ENCODE measurements at places on chromosomes 3 and 15. TPM values are rescaled to one million over a fixed set of nuclear protein-coding genes. Genes with fewer than 3 reads are reported as not detected.

GRCh38 chr3:41002104-41002503, 197.2 kb upstream of the CTNNB1 start:
- no peak for DNase-seq

- DNase-seq: no peak
These were observed 4.7 kb downstream of the TMCC1 start for GRCh38 chr3:129888771-129889170.

DNA sequence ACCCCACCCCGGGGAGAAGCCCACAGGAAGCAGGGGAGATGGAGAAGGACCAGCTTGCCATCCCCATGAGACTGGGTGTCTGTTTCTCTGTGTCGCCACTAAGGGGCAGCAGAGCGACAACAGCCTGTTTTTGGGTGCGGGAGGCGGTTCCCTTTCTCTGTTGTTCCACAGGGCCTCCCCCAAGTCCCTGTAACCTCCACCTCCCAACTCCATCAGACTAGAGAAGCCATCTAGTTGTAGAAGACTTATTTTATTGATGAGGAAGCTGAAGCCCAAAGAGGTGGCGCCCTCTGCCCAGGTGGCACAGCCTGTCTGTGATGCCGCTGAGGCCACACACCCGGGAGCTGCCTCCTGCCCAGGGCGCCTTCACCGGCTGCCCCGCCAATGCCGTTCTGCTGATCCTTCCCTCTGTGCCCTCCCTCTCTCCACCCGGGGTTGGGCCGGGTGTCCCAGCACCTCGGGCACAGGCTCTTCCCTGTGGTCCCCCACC, 3.9 kb upstream of the CCDC9B start:
- DNase-seq: peak; percentile 90

GRCh38 chr3:128584412-128585020, 66.1 kb downstream of the RPN1 start:
- peak; percentile 92 for DNase-seq

DNA sequence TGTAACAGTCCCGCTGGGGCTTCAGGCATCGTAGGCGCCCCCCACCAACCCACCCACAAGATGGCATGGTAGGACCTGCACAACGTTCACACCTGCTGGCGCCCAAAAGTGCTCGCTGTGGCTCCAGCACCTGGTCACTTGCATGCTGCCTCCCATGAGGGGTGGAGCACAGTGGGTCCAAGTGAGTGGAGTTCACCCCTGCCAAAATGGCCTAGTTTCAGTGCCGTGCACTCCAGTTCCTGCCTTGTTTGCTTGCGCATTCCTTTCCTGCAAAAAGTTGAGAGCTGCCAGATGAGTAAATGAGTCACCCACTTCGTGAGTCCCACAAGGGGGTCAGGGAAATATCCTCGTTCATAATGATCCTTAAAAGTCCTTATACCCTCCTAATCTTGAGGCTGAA, 788.7 kb upstream of the DPPA4 start:
- DNase-seq: no peak

- DNase-seq: no peak
These were observed 80.5 kb upstream of the TRIM42 start for GRCh38 chr3:140597364-140597763.

DNA sequence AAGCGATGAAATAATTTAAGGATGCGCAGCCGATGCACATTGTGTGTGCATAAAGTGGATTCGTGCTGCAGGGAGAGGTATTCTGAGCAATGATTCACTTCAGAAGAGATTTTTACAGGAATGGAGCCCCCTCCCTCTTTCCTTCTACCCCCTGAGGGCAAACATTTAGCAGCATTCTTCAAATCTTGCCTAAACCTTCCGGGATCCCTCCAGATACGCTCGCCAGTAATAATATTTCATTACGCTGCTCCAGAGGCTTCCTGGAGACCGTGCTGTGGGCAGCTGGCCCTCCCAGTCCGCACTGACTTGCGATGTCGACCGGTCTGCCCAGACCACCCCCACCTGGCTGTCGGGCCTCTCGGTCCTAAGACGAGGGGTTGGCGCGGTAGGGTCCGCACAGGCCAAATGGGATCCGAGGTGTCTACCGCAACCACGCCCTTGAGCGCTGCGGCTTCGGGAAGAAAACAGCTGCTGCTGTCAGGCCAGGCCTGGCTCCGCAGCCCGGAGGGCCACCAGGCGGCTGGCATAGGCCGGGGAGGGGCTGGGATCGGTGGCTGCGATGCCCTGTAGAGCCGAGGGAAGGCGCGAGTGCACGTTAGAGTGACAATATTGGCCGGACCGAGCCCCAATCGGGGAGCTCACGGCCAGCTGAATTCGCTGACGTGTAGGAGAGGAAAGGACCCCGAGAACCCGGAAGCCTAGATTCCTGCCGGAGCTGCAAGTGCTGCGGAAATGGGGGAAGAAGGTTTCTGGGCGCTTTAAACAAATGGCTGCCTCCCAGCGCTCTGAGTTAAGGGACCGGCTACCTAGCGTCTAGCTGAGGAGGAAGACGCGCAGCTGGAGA, 14.3 kb downstream of the ZIC4 start:
- no peak for DNase-seq

DNA sequence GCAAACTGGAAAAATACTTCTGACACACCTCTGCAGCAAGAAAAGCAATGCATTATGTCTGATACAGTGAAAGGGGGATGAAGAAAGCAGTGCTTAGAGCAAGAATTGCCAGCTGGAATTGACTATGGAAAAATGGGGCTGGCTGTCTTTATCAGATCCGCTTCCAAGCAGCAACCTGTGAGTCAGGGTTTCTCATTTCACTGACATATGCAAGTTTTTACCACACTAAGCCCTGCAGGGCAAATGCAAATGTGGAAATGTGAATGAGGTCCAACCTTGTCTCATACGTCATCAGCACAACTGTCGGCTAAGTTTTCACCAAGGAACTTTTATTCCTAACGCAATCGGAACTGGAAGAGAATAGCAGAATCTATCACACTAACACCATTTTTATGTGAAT, 172.5 kb upstream of the GADL1 start:
- no peak for DNase-seq

DNA sequence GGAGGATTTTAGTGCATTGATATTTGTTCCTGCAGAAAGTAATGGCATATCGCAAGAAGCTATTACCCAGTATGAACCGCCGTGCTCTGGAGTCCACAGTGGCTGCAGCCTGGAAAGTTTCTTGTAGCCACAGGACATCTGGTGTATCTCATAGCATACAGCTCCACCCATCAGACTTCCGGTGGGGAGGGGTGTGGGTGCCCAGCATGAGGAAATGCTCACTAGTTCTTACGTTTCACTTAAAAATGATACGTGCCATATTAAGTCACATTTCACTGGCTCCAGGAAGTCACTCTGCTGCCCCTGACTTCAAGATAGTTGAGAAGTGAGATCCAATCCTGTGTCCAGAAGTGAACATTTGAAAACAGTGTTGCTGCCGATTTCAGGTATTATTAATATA, 990.4 kb downstream of the GBE1 start:
- no peak for DNase-seq

DNA sequence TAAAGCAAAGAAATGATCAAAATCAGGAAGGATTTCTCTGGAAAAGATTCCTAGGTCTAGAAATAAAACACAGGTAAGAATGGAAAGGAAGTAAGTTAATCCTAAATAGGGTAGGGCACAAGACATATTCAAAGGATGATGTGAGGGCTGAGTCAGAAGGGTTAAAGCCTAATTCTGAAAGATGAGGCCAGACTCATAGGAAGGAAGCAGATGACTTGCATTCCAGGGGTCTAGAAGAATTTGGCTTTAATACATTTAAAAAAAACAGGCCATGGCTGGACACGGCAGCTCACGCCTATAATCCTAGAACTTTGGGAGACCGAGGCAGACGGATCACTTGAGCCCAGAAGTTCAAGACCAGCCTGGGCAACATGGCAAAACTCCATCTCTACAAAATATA, 3.2 kb downstream of the SSR3 start:
- DNase-seq: no peak

DNA sequence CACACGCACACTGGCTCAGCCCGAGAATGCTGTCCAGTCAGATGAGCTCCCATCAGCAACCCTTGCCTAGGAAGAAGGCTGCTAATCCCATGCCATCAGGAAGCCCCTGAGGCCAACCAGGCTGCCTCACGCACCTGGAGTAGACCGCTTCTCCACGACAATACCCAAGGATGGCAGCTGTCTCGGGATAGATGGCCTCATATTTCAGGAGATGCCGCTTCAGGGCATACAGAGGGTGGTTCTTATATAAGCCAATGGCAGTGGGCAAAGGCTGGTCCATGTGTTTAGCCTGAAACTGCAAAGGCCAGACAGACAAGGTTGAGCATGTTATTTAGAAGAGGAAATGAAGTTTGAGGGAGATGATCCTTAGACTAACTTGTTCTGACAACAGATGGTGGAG, 22.2 kb downstream of the XPC start:
- DNase-seq: no peak

DNA sequence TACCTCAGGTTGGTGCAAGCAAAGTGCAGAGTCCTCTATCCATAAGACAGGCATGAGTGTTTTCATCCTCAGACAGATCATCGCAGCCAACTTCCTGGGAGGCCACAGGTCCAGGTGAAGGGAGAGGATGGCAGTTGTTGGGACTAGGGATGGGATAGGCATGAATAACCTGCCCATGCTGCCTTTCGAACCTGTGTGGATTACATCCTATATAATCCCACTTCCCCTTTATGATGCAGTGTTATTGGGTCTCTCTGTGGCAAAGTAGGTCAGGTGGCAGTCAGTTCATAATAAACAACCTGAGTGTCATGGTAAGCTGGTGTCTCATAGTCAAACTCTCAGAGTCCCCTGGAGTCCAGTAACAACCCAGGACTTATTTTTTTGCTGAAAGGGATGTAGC, 40.4 kb downstream of the CCR3 start:
- no peak for DNase-seq

- peak; percentile 28 for DNase-seq
These were observed 242.0 kb upstream of the RGMA start for GRCh38 chr15:93330912-93331544.

GRCh38 chr15:41553731-41554130, 5.3 kb upstream of the TYRO3 start:
- no peak for DNase-seq

DNA sequence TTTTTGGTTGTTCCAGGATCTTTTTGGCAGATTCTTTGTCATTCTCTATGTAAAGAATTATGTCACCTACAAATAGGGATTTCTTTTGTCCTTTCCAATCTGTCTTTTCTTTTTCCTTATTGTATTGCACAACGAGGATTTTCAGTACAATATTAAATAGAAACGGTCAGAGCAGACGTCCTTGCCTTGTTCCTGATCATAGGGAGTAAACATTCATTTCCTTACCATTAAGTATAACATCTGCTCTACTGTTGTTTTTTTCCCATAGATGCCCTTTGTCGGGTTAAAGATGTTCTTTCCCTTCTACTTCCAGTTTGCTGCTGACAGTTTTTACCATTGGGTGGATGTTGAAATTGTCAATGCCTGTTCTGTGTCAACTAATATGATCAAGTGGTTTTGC, 528.4 kb downstream of the OCA2 start:
- DNase-seq: no peak

DNA sequence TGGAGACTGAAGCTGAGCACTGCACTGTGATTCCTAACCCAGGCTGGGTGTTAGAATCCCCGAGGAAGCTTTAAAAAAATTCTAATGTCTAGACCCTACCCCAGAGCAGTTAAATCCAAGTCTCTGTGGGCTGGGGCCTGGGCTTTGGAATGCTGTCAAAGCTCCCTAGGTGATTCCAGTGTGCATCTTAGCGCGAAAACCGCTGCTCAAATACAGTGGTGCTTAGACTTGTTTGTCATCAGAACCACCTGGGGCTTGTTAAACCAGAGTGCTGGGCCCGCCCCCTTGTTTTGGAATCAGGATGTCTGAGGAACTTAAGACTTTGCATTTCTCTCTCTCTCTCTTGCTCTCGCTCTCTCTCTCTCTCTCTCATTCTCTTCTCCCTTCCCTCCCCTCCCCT, 20.7 kb downstream of the RHCG start:
- DNase-seq: no peak

- DNase-seq: no peak
These were observed 79.3 kb upstream of the SEC13 start for GRCh38 chr3:10400050-10400748.

DNA sequence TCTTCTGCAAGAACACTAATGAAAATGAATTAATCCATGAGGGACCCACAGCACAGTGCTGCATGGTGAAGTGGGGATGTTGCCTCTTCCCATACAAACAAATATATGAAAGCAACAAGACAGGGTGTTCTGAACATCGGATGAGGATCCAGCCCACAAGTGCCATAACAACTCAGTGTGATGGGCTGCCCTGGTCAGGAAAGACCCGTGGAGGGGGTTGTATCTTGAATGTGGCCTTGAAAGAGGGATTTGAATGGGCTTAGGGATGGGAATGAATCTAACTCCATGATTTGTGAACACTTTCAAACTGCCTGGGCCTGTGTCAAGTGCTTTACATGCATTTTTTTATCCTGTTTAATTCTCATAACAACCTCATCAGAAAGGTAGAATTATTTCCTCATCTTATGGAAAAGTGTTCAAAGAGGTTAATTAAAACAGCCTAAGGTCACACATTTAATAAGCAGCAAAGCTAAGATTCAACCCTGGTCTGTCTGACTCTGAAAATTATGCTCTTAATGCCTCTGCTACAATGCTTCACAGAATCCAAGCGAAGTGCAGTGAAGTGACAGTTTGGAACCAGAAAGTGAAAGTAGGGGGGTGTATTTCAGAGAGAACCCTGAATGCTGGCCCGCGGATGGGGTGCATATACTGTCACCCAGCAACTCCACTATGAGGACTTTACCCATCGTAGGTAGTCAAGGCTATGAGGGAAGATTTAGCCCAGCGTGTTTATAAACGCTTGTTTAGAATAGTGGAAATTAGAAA, 65.6 kb upstream of the HEG1 start:
- DNase-seq: no peak

GRCh38 chr3:184345317-184346144, 8.1 kb downstream of the FAM131A start:
- DNase-seq: no peak

GRCh38 chr15:58404722-58405121, 27.1 kb upstream of the LIPC start:
- no peak for DNase-seq

GRCh38 chr3:38114052-38114874, 22.7 kb downstream of the ACAA1 start:
- DNase-seq: peak; percentile 62

GRCh38 chr15:83570756-83571155, 83.2 kb upstream of the ADAMTSL3 start:
- DNase-seq: no peak

GRCh38 chr3:23199649-23200048, 3.5 kb upstream of the UBE2E2 start:
- no peak for DNase-seq

DNA sequence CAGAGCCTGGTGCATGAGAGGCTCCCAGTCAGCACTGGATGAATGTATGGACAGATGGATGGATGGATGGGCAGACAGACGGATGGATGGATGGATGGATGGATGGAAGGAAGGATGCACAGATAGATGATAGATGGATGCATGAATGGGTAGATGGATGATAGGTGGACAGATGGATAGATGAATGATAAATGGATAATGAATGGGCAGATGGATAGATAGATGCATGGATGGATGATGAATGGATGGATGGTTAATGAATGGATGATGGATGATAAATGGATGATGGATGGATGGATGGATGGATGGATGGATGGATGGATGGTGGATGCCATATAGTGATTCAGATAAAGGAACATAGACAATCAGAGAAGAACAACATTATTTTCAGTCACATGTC, 71.0 kb downstream of the SLC6A11 start:
- no peak for DNase-seq

Gene MLF1
- 6.6 TPM for total RNA-seq

Gene TRIM59
- total RNA-seq: 0.48 TPM

Gene TEX264
- 35.4 TPM for total RNA-seq

Gene ST6GAL1
- 35.6 TPM for total RNA-seq

Gene MUC20
- 2.0 TPM for total RNA-seq

Gene POLQ
- total RNA-seq: 0.51 TPM

Gene APPL1
- 40.9 TPM for total RNA-seq

Gene ARHGEF3
- total RNA-seq: 17.0 TPM

Gene SLC28A1
- total RNA-seq: 0.19 TPM

Measured in mesenteric fat pad (tissue), 1 donor.